ENCODE measurements at places on chromosomes 6 and 20.

DNA sequence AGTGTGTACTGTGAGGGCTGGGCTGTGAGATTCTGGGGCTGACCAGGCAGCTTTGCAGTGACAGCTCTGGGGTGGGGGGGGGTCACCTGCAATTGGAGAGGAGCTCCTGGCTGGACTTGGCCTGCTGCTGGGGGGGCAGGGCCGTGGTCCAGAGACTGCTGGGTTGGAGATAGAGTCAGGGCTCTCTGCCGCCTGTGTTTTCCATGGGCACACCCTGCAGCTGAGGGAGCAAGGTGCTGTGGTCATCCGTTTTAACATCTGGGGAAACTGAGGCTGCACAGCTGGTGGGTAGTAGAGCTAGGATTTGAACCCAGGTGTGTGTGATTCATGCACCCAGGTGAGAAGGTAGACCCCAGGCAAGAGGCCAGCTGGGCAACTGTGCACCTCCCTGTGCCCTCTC lies 7.3 kb downstream of the DLGAP4 start:
- no peak for DNase-seq

DNA sequence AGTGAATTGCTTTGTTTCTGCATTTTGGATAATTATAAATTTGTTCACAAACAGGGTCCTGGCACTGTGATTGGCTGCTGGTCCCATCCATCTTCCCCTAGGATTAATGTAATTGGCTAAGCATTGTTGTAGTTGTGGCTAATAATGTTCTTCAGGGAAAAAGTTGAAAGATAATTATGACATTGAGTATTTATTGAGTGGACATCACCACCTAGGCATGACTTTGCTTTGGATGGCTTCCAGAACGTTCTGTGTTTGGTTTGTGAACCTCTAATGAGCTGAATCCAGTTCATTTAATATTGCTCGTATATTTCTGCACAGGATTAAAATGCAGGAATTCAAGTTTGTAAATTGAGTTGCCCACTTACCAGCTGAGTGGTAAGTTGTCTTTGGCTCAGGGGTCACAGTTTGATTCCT lies 55.1 kb downstream of the ARID1B start:
- no peak for DNase-seq

GRCh38 chr6:80404889-80405288 lies 298.4 kb downstream of the BCKDHB start:
- no peak for DNase-seq

DNA sequence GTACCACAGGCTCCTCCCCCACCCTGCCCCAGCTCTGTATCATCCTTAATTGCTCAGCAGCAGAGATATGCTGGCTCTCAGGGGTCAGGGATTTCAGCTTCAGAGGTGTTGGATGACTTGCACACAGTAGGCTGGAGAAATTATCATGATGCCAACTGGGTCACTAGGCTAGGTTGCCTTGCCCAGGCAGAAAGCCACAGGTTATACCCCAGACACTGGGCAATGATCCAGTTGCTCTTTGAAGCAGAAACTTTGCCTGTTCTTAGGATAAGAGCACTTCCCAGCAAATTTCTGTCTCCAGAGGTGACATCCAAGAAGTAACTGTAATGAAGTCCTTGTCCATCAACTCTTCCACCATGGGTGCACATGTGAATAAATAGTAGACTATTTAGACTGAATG lies 38.3 kb upstream of the SCML4 start:
- DNase-seq = no peak

DNA sequence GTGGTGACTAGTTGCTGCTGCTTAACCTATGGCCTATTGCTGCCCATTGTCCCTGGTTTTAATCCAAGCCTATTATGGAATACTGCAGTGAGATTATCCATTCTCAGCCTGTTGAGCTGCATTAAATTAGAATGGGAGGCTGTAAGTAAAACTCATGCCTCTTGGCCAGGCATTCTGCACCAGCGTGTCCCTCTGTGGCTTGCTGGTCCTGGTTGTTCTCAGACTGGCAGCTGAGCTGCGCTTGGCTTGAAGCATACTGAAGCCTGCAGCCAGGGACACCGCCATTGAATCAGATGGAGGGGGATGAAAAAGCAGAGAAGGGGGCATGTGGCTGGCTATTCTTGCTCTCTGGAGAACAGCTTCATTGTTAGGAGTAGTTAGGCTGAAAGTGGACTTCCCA lies 15.6 kb downstream of the LRRN4 start:
- no peak for DNase-seq

- DNase-seq = no peak
Observed at GRCh38 chr6:110246900-110247546, 66.8 kb downstream of the CDC40 start.

DNA sequence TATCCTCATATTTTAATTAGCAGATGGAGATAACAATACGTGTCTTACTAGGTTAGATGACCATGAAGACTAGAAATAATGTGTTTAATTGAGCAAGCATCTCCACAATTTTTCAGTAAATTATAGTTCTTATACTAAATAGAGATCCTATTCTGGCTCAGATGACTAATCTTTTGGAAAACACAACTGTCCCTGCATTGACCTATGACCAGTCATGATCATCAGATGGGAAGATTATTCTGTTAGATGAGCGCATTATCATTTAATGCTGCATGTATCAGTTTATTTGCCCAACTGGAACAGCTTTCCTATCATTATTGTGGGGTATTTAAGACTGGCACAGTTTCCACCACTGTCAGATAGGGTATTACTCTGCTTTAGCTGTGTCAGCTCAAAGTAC lies 185.5 kb downstream of the MOXD1 start:
- no peak for DNase-seq

DNA sequence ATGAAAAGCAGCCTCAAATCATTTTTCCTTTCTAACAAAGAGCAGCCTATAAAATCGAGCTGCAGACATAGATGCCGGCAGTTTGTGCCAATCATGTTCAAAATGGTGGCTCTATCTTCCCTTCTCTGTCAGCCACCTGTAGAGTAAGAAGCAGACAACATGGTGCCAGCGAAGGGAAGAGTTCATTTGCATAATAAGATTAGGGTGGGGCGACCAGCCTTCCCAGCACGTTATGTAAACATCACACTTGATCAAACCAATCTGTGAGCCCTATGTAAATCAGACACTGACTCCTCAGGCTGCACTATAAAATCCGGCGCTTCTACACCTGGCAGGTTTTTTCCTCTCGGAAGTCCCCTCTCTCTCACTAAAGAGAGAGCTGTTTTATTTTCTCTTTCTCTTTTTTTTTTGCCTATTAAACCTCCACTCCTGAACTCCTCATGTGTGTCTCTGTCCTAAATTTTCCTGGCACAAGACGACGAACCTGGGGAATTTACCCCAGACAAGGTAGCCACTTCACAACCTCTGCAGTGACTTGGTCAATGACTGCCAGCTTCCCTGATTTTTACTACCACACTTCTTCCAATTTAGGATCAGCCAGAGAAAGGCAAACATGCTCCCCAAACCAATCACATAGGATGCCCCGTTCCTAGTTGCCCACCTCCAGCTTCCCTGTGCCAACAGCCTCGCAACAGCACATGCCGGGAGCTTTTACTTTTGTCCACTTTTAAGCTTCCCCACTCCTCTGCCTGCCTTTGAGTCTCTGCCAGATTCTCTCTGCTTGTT lies 12.9 kb downstream of the TPMT start:
- DNase-seq = no peak

DNA sequence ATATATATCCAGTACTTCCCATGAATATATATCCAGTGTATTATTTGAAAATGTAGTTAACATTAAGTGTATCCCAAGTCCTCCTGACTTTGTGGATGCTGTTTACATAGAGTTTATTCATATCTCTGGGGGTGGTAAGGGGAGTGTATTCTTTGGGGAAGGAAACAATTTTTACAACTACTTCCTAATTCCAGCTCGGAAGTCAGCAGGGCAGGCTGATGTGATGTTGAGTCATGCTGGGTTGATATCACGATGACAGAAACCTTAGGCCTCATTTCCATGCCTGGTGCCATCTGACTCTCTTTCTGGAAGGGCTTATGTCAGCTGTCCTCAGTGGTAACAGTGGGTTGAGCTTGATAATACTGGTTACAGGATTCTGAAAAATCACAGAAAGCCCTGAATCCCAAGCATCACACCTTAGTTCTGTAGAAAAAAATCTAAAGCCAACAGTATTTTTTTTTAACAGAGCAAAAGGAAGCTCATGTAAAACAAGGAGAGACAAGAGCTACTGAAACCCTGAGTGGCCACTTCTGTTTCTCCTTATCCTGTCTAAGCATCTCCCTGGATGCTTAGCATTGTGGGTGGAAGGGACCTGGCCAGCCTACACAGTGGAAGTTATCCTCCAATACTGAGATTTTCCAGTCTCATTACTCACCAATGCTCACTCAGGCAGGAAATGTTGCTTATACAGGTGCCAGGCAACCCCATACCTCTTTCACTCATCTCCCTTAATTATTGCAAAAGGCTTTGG lies 75.2 kb upstream of the IYD start:
- no peak for DNase-seq

DNA sequence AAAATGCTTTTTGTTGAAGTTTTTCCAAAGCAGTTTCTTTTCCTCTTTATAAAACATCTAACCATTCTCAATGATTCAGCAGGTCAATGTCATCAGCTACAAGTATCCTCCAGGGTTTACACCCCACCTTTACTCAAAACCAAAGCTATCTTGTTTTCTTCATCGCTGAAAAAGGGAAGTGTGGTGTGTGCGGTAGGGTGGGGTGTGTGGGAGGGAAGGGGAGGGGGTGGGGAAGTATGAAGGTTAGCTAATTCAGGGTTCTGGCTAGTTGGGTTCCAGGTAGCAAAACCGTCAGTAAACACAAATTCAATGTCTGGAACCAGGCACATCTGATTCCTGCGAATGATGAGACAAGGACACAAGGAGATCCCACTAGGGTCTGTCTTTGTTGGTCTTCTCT lies 189.6 kb downstream of the GJA10 start:
- DNase-seq = peak; percentile 71

GRCh38 chr6:56381801-56382251 lies 134.4 kb upstream of the COL21A1 start:
- no peak for DNase-seq

DNA sequence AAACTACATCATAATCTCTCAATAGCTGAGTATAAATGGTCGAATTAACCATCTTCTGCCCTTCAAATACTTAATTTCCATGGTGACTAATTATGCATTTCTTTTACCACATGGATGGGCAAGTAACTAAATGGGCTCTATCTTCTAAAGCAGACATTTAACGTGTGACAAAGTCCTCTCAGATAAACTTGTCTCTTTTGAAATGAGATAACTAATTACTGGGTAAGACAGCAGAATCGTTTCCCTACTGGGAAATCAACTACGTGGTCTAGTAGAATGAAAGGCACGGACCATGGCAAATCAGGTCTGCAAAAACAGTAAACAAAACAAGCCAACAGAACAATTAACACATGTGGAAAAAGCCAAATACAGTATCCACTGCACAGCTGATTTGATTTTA lies 137.7 kb downstream of the BACH2 start:
- DNase-seq = no peak

GRCh38 chr6:31174378-31174777 lies 3.9 kb upstream of the POU5F1 start:
- no peak for DNase-seq

- DNase-seq = no peak
Observed at GRCh38 chr6:52190409-52190808, 4.2 kb downstream of the IL17A start.

GRCh38 chr6:36719126-36719525 lies 21.5 kb downstream of the RAB44 start:
- no peak for DNase-seq

DNA sequence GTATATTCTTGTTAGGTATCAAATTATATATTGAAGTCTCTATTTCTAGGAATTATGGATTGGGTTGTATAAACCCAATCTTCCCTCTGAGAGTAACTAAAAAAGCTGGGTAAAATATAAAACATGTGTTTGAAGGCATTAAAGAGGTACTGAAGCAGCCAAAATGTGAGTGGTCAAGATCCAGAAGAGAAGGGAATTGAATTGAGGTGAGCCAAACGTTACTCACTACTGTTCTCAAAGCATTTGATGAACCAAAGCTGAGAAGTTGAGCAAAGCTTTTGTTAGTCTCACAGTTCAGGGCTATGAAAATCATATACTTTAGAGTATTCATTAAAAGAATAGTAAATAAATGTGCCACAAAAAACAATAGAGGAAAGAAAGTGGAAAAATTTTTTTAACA lies 365.8 kb downstream of the BCKDHB start:
- no peak for DNase-seq

GRCh38 chr20:19321176-19321575 lies 108.7 kb downstream of the SLC24A3 start:
- DNase-seq = no peak
